HAP-1 (cell line): ENCODE measurements at places on chromosomes 2 and 18.

GRCh38 chr2:62266433-62267038, 70.6 kb downstream of the B3GNT2 start:
- DNase-seq: no peak

GRCh38 chr2:64978514-64979268, 10.5 kb upstream of the SLC1A4 start:
- DNase-seq: no peak

DNA sequence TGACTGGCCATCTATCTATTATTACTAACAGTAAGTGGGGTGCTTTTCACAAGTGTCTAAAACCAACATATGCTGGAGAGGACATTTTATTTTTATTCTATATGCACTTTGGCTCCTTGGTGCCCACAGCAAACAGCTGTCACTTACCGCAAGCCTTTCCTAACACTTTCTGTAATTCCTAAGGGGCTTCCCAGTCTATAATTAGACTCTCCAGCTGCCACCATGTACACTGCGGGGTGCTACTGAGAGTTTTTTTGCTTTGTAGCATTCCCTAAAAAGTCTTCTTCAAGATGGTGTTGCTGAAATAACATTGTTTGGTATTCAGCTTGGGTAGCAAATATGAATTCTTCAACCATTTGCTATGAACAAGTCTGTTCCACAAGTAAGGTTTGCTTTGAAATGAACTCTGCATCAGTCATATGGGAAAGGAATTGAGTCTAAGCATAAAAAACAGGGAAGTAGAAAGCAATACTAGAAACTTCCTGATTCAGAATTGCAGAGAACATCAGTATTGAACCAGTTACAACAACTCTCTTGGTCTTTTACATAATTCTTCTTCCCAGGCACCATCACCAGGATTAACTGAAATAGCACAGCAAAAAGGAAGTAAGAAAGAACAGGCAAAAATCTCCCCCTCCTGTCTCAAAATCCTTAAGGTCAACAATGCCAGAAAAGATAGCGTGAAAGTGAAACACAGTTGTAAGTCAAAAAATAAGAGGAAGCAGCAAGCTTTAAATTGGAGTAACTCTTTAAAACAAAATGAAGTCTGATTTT, 28.6 kb downstream of the EPB41L3 start:
- DNase-seq: no peak

GRCh38 chr2:70349921-70350685, 48.2 kb upstream of the FAM136A start:
- DNase-seq: no peak

DNA sequence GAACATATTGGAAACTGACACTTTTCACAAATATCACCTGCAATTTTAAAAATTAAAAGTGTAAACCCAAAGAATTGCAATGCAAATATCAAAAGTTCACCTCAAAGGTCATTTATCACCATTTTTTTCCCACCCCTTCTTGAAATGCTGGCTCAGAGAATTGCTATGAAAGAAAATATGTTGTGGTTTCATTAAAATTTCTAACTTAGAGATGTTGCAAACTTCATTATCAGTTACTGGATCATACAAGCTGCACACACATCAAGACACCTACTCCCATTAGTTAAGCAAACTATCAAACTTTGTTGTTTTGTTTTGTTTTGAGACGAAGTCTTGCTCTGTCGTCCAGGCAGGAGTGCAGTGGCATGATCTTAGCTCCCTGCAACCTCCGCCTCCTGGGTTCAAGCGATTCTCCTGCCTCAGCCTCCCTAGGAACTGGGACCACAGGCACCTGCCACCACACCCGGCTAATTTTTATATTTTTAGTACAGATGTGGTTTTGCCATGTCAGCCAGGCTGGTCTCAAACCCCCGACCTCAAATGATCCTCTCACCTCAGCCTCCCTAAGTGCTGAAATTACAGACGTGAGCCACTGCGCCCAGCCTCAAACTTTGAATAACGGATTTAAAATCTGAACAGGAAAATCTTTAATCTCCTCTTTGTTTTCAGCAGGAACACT, 37.0 kb downstream of the STK39 start:
- no peak for DNase-seq

DNA sequence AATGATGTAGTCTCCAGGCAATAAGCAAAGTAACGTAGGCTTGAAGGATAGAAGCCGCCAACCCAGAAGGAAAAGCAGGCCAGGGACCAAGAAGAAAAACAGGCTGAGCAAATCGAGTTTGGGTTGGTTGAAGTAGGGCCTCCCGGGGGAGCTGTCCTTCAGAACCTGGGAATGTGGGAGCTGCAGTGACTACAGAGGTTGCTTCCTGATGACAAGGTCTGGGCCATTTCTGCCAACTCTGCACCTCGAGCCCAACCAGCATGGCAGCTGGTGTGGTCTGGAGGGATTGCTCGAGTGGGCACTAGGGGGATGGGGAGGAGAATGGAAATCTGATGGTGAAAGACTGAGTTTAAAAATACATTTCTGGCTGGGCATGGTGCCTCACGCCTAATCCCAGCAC, 14.1 kb downstream of the ACMSD start:
- no peak for DNase-seq

- DNase-seq: no peak
Measured at GRCh38 chr18:45254709-45255082, 360.6 kb upstream of the SLC14A2 start.

GRCh38 chr18:6414723-6415417, at the start of gene L3MBTL4:
Gene L3MBTL4, minus strand, starts transcription at chr18:6414911. Its CDS starts 103,286 bp downstream, at chr18:6311625.
- DNase-seq: no peak

DNA sequence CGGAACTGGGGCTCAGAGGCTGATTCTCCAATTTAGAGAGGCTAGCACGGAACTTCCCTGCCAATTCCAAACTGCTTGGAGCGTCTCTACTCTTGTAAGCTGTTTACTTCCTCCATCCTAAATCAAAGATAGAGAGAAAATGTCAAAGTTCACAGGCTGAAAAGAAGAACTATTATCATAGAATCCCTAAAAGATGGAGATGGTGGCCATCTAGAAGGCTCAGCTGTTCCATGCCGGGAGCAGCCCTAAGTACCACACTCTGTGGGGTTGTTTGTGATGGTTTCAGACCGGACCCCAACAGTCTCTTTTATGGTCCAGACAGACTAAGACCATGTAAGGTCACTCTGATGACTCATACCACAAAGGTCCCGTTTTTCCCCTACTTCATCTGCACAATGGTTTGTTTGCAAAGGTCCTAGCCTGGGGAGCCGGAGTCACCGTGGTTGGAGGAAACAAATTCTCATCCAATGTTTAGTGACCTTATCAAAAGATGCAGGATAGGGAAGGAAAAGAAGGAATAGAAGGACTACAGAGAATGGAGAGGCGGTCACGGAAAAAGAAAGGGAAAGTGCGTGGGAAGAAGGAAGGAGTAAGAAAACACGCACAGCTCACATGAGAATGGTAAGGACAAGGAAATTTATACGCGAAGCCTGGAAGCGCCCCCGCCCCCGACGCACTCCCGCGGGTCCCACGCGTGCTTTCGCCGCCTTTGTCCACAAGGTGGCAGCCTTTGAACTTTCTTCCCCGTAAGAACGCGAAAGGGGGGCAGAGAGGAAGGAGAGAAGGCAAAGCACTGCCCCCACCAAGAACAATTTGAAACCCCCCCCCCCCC, 453 bp upstream of the ANTXR1 start:
- peak; percentile 29 for DNase-seq

GRCh38 chr2:6812857-6813530, 52.7 kb downstream of the CMPK2 start:
- DNase-seq: no peak

DNA sequence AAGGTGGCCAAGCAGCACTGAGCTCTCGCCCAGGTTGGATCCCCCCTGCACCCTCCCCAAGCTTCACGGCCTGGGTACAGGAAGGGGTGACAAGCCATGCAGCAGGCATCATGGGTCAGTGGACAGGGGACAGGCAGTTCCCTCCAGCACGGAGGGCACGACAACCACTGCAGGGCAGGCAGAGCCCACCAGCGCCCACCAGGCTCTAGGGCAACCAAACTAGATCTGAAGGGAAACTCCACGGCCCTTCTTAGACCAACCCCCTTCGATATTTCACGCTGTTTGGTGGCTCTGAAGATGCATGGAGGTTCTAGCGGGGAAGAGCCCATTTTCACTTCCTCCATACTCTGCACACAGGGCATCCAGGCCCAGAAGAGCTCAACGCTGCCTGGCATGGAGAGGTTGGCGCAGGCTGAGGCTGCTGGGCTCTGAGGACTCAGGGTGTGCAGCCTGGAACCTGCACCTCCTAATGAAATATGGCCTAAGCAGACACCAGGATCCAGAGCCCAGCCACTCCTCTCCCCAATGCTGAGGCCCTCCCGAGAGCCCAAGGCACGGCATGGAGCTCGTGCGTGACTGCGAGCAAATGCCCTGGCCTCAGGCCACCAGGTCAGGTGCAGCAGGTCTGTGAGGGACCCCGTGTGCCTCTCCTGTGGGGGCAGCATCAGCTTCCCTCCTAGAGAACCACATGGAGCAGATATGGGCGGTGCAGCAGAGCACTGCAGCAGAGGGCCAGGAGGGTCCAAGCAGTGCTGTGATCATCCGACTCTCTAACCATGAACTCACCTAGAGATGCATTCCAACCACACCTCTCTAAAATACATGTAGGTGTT, 8.7 kb upstream of the MTERF4 start:
- DNase-seq: no peak

GRCh38 chr2:236631856-236632291, 62.2 kb downstream of the ACKR3 start:
- DNase-seq: no peak

DNA sequence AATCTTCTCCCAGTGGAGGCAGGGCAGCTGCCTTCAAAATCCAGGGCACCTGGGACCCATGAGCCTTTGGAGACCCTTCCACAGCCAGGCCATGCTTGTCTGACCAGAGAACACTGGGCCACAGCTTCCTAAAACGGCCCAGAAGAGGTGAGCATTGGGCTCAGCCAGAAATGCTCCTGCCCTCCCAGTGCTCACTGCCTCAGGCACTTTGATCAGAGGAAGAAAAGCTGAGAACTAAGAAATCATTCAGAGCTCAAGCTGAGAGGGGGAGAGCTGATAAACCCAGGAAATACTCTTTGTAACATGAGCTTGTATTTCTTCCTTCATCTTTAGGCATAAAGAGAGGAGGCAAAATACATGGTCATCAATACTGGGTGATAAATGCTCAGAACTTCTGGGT, 365.5 kb upstream of the KLHL29 start:
- DNase-seq: no peak

DNA sequence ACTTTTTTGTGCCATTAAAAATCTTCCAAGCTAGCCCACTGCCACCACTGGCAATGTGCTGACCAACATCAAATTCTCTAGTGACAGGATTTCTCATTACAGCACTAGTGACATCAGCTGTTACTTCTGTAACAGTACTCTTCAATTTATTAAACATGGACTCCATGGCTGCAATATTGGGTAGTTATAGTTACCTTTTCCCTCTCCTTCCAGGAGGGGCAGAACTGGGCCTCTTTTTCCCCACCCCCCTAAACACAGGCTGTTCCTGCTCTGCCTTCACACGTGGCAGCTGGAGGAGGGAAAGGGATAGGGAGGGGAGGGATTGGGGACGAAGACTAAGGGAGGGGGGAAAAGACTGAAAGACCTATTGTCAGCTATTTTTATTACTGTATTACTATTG, 38.1 kb downstream of the TRAK2 start:
- no peak for DNase-seq

GRCh38 chr2:29040552-29040951, 33.8 kb downstream of the PCARE start:
- DNase-seq: no peak

GRCh38 chr2:18600255-18600613, 10.9 kb upstream of the NT5C1B start:
- DNase-seq: no peak

DNA sequence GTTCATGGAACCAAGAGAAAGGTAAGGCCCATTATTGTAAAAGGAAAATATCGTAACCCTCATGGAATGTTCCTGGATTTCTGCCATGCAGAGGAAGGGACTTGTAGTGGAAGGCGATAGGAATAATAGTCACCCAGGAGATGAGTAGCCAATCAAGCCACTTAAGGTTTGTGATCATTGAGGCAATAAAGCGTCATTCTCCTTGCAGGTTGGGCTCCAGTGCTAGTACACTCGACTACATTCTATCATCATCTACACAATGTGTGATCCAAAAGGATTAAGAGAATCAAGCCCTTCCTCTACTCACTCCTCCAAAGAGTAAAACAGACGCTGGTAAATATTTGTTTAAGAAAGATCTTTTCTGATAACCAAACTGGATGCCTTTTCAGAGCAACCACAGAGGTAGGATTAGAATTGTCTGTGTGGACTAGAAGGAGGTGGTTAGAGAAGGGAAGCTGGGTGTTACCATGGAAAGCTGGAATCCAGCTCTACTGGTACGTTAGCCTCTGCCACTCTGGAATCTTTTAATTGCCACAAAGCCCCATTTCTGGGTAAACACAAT, 245.7 kb downstream of the IKZF2 start:
- no peak for DNase-seq

DNA sequence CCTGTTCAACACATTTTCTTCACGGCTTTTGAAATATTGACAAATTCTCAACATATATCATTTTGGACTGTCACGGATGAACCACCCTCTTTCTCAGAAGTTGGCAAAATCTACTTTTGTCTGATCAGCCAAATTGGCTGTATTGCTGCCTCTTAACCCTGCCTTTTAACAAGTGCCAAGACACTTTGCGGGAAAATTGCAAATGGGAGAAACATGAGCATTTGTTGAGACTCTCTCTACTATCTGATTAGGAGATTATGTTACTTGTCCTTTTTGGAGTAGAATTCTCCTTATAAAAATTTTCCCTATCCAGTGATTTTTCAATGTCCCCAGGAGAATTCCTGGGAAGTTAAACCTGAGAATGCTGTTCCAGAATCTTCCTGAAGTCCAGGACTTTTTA, 256.2 kb upstream of the ZSWIM2 start:
- no peak for DNase-seq

GRCh38 chr2:129857200-129857599, 122.3 kb upstream of the RAB6C start:
- no peak for DNase-seq

- no peak for DNase-seq
Measured at GRCh38 chr2:189540551-189540950, 40.0 kb downstream of the SLC40A1 start.

DNA sequence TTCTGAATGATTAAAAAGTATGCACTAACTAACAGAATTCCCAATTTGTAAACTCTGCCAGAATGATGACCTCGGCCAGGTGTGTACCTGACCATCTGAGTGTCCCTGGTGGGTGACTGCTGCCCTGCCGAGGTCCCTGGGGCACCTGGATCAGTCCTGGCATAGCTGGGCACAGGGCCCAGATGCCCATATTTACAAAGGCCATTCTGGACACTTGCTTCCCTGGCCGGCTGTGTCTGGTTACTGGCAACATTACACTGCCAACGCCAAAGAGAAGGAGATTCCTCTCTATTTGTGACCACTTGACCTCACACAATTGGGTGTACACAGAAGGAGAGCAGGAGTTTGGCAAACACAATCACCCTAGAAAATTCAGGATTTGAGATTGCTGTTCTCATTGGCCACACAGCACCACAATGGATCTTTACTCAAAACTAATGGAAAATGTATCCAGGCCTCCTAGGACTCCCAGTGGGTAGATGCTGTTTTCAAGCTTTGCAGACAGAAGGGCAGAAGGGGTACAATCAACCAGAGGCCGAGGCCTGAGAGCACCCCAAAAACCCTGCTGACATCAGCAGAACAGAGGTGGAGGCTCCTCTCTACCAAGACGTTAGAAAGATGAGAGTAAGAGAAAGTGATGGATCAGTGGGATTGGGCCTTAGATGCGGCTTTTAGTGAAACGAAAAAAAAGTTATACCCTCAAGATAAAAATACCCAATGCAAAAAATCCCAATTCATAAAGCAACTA, 58.3 kb upstream of the PXDN start:
- DNase-seq: no peak

GRCh38 chr2:96737831-96738230, 2.0 kb downstream of the LMAN2L start:
- DNase-seq: no peak
